ENCODE measurements at places on chromosomes 13 and 19. TPM values are rescaled to one million over a fixed set of nuclear protein-coding genes. Genes with fewer than 3 reads are reported as not detected.
A peak's percentile ranks its signal among the peaks of the same experiment; 100 is the strongest.

Gene MYBPC2
- 0.86 TPM for total RNA-seq

Gene NLRP7
- total RNA-seq: not detected

Gene ZNF709
- 3.6 TPM for total RNA-seq

Gene KMT5C
- 29.2 TPM for total RNA-seq

DNA sequence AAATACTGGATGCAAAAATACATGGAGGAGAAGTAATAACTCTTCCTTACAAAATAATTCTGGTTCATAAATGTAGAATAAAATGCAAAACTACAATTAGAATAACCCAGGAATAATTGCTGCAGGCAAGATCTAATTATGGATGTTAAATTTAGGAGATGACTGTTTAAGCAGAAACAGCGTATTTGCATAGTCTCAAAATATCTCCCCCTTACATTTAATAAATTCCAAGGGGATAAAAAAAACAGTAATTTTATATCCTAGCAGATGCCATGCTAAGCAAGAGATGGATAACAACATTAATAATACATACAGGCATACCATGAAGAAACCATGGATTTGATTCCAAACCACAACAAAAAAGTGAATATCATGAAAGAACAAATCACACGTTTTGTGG lies 1253.1 kb upstream of the MIR17HG start:
- H3K4me3 ChIP-seq: no peak overlapping the region
- no peaks in the 10 kb centered on the region for H3K27me3 ChIP-seq
- DNase-seq: no peak
- no peaks in the 10 kb centered on the region for H3K36me3 ChIP-seq
- H3K4me1 ChIP-seq: no peaks in the 10 kb centered on the region
- H3K27ac ChIP-seq: no peak overlapping the region

DNA sequence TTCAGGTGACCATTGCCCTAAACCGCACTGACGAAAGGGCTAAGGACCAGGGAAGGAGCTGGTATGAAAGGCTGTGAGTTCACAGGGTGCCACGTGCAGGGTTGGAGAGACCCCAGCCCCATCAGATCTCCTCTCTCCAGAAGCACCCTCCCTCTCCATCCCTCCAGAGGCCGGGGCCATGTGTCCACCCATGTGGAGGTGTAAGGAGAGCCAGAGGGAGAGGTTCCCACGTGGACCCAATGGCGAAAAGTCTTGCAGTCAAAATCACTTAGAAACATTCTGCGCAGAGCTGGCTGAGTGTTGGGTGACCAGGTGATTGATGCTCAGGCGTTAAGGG lies 168.3 kb downstream of the COL4A1 start:
- H3K4me1 ChIP-seq: peaks cover 11% of the 10 kb centered on the region
- H3K27me3 ChIP-seq: peaks cover 53% of the 10 kb centered on the region
- peak overlapping the region; percentile 9 for H3K4me3 ChIP-seq
- H3K27ac ChIP-seq: no peak overlapping the region
- no peaks in the 10 kb centered on the region for H3K36me3 ChIP-seq

DNA sequence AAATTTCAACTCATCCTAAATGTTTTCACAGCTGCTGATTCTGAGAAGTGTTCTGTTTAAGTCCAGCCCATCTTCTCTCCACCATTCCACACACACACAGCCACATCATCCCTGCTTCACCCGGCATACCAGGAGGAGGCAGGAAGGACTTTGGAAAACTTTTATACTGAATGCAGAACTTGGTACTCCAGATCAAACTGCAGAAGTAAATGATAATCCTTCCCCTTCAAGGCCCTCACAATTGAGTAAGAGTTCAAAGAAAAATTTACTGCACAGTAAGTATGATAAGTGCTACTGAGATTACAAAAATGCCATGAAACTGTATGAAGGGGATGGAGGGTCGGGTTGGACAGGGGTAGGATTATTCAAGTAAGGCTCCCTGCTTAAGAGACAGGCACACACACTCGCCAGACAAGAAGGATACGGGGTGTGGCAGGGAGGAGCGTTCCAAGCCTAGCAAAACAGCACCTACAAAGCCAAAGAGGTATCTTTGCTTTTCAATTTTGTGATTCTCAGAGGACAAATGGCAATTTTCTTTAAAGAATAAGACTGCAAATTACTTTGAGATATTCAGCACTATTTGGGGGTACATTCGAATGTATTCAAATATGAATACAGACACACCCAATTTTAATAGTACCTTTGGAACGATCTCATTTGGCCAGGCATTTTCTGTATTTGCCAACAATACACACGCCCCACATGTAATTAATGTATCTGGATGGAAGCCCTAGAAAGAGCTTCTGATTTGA lies 2.5 kb downstream of the USP12 start:
- no peak overlapping the region for H3K27ac ChIP-seq
- H3K27me3 ChIP-seq: no peaks in the 10 kb centered on the region
- peaks cover 2% of the 10 kb centered on the region for H3K36me3 ChIP-seq
- H3K4me3 ChIP-seq: peak overlapping the region; percentile 99
- no peak for DNase-seq

DNA sequence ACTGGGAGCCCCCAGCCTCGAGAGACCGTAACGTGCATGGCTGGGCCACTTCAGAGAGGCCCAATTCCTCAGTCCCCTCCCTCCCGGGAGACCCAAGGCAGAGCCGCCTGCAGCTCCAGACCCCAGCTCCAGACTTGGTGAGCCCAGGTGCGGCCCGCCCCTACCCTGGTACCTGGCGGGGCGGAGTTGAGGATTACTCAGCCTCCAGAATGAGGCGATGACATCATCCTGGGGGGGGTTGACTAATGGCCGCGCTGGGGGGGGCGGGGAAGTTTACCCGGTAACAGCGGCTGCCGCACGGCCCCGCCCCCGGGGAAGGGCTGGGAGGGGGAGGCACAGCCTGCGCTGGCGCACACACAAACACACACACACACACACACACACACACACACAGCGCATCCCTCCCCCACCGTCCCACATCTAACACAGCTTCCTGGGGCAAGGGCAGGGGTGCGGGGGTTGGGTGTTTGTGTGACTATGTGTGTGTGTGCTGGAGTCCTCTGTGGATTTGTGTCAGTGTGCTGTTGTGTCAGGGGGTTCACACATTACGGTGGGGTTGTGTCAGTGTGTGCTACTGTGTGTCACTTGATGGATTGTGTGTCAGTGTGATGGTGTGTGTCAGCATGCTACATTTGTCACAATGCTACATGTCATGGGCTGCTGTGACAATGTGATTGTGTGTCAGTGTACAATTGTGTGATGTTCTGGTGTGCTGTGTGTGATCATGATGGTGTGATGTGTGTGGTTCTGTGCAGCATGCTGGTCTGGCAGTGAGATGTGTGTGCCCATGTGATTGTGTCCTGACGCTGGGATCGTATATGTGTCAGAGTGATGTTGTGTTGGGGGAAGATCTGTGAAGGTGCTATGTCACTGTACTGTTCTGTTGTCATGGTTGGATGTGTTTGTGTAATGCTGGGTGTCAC lies 10.3 kb upstream of the BBC3 start:
- H3K36me3 ChIP-seq: peaks cover 10% of the 10 kb centered on the region
- peaks cover 16% of the 10 kb centered on the region for H3K4me1 ChIP-seq
- H3K27ac ChIP-seq: no peak overlapping the region
- H3K4me3 ChIP-seq: peak overlapping the region; percentile 46
- H3K27me3 ChIP-seq: peaks cover 6% of the 10 kb centered on the region

GRCh38 chr19:7415857-7416371 lies 67.2 kb downstream of the ARHGEF18 start:
- no peaks in the 10 kb centered on the region for H3K27me3 ChIP-seq
- H3K4me3 ChIP-seq: no peak overlapping the region
- DNase-seq: no peak
- H3K4me1 ChIP-seq: peaks cover 17% of the 10 kb centered on the region
- no peak overlapping the region for H3K27ac ChIP-seq

- peak overlapping the region; percentile 90 for H3K27ac ChIP-seq
- H3K4me1 ChIP-seq: peaks cover 41% of the 10 kb centered on the region
- peak overlapping the region; percentile 53 for H3K4me3 ChIP-seq
- no peak for DNase-seq
- H3K36me3 ChIP-seq: no peaks in the 10 kb centered on the region
- no peaks in the 10 kb centered on the region for H3K27me3 ChIP-seq
These were observed 59.0 kb downstream of the WDFY2 start for GRCh38 chr13:51643105-51643881.

GRCh38 chr13:71712988-71713653 lies 153.9 kb downstream of the DACH1 start:
- DNase-seq: no peak
- H3K27ac ChIP-seq: no peak overlapping the region
- H3K4me3 ChIP-seq: no peak overlapping the region
- H3K27me3 ChIP-seq: no peaks in the 10 kb centered on the region

DNA sequence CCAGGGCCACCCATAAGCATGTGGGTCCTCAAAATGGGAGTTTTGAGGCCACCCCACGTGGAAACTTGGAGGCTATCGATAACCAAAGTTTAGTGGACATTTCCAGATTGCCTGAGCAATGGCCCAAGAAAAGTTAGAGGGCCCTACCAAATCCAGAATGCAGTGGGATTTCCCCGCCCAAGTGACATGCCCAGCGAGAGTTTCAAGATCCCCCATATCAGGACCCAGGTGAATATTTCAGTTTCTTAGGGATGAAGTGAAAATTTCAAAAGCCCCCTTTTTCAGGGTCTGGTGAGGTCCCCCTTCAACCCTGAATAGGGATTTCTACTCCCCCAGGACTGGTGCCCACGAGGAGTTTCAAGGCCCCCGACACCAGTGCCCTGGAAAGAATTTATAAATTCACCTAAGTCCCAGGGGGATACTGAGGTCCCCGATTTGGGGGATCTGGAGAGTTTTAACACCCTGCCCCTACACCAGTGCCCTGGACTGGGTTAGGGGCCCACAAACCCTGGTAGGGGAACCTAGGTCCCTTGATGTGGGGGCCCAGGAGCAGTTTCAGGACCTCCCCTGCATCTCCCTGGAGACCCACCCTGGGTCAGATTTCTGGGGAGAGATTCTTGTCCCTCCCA lies 695 bp downstream of the BST2 start:
- peaks cover 53% of the 10 kb centered on the region for H3K4me1 ChIP-seq
- H3K36me3 ChIP-seq: no peaks in the 10 kb centered on the region
- H3K27ac ChIP-seq: peak overlapping the region; percentile 91
- no peak for DNase-seq
- peak overlapping the region; percentile 87 for H3K4me3 ChIP-seq
